ENCODE measurements at places on chromosomes 11 and 22.
A peak's percentile ranks its signal among the peaks of the same experiment; 100 is the strongest.

- DNase-seq = no peak
Measured at GRCh38 chr22:29190918-29191317, 14.8 kb upstream of the EMID1 start.

- DNase-seq = no peak
Measured at GRCh38 chr22:49725516-49725915, 102.2 kb downstream of the BRD1 start.

- no peak for DNase-seq
Measured at GRCh38 chr11:10338287-10338686, 33.4 kb downstream of the ADM start.

DNA sequence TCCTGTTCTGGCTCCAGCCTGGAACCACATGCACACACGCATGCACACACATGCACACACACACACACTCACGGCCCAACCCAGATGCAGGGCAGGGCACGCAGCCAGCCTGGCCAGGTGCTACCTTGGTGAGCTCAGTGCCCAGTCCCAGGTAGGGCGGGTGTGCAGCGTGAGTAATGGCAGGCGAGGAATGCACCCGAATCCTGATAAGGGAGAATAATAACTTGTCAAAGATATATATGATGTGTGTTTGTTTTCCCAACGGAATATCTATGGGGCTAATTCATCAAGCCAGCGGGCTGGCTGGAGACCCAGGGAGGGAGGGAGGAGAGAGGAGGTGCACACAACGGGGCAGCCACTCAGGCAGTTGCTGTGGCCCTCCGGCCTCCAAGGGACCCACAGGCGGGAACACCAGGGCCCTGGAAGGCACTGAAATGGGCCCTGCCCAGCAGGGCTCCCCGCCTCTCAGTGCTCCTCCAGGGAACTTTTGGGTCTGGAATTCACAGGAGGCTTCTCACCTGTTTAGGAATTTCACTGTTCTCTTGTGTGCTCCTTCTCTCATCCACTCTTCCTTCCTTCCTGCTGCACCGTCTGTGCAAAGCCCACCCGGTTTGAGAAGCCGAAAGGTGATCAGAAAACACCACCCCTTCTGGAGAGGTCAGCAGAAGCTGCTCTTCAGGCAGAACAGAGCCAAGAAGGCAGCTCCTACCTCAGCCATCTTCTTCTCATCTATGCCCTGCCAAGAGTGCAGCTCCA, 79.0 kb downstream of the BUD13 start:
- DNase-seq = no peak

DNA sequence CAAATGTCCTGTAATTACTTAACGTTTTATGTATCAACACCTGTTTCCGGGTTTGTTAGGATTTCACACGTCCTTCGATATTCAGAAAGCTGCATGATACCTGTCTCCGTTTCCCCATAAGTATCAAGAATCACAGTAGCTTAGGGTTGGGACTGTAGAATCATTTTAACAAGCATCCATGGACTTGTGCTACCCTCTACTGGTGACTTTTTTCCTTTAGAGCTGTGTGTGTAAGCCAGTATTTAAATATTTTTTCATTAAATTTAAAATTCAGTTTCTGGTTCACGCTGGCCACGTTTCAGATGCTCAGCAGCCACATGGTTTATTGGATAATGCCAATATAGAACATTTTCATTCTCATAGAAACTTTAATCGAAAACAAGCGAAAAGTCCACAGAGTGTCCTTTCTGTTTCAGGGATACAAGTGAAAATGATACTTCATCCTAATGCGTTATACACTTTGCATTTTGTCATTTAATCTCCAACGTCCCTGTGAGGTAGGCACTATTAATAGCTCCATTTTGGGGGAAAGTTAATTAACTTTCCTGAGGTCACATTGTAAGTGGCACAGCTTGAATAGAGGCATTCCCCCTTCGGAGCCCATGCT, 61.5 kb upstream of the SLC25A18 start:
- DNase-seq = peak; percentile 50

GRCh38 chr22:22666307-22667091, 22.1 kb downstream of the GGTLC2 start:
- no peak for DNase-seq

DNA sequence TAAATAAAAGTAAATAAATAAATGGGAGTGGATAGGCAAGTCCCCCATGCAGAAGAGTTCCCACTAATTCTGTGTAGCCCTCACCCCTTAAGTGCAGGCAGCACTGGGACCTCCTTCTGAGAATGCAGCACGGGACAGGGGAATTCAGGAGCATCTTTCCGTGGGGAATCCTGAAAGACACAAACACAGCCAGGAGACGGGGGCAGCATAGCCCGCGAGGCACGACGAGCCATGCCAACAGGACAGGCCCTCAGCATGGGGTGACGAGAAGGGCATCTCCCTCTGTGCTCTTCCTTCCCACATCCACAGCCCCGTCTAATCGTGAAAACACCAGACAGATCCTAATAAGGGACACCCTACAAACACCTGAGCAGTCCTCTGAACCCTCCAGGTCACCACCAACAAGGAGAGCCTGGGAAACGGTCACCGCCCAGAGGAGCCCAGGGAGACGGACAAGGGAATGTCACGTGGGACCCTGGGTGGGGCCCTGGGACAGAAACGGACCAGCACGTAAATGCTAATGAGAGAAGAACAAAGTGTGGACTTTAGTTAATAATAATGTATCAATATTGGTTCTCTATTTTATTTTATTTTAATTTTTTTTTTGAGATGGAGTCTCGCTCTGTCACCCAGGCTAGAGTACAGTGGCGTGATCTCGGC, 6.8 kb downstream of the KRTAP5-5 start:
- no peak for DNase-seq

DNA sequence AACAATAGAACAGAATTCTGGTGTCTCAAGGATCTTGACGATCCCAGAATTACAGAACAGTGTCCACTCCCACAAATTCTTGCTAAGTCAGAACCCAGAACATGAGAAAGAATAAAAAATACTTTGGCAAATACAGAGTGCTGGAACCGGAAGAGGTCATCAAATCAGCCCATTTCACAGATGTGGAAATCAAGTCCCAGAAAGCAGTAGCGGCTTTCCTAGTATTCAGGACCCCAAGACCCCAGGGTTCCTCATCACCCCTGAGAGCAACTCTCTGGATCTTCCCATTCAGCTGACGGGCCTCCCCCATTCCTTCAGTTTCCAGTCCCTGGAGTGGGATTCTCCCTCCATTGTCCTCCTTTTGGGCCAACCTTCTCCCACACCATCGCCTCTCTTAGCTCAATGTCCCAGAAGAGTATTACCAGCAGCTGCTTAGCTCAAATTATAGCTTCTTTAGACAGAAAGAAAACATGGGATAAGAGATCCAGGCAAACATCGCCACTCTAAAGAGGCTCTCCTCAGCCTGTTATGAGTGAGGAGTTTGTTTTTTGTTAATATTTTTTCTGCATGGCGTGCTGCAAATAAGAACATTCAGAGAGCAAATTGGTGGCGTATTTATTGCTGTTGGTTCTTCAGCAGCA, 268.3 kb downstream of the MN1 start:
- DNase-seq = no peak

DNA sequence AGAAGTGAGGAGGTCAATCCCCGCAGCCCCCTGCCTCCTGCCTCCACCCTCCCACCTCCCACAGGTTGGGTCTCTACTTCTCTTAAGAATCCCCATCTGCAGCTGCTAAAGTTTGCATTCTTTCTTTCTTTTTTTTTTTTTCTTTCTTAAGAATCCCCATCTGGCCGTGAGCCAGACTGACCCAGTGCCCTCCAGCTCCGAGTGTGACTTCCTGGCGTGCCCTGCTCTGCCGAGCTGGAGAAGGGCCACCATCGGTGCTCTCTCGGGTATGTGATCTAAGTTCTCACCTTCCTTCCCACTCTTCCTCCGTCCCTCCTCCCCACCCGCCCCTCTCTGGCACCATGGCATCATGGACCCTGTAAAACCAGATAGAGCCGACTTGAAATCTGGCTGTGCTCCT, 66.7 kb upstream of the LMO1 start:
- no peak for DNase-seq

DNA sequence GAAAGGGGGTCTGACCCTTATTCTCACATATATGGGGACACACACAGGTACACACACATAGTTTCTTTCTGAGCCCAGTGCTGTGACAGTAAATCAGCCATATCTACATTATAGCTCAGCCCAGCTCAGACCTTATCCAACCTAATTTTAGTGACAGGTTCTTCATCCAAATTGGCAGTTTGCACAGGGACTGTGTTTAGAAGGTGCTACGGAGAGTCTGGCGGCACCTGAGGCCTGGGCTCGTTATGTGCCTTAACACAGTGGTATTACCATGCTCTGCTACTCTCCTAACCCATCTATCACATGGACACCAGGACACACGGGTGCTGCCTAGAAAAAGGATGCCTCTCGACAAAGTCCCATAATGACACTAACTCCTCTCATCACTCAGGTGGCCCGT, 109.3 kb downstream of the GALNT18 start:
- DNase-seq = no peak

DNA sequence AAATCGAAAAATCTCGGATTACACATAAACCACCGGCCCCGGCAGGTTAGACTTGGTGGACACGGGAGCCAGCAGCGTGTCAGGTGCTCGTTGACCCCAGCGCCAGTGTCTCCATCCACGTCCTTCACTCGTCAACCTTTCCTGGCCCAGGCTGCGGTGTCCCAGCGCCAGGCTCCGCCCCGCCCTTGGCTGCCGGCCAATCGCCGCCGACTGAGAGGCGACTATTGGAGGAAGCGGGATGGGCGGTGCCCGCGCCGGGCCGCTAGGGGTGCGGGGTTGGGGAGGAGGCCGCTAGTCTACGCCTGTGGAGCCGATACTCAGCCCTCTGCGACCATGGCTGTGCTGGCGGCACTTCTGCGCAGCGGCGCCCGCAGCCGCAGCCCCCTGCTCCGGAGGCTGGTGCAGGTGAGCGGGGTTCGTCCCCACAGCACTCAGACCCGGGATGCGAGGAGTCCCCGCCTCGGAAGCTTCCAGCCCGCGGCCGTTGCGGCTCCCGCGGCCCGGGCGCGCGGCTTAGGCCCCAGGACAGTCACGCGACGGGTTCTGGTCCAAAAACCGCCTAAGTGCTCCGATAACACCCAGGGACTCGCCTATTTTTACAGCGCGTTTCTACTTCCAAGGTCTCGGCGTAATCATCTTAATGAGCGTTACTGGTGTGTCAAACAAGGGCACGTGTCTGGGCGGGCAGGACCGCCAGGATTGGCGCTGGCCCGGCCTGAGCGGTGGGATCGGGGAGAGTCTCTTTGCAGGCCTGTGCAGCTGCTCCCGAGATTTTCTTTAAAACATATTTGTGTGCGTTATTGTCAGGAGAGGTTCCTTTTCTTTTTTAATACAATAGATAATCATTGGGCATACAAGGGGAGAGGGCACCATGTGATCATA, at the start of gene ACAT1:
TSS of gene ACAT1 (plus strand) at position 294 of the 882 bp plus-strand sequence. CDS start at position 334, 40 bp downstream.
- peak; percentile 59 for DNase-seq

DNA sequence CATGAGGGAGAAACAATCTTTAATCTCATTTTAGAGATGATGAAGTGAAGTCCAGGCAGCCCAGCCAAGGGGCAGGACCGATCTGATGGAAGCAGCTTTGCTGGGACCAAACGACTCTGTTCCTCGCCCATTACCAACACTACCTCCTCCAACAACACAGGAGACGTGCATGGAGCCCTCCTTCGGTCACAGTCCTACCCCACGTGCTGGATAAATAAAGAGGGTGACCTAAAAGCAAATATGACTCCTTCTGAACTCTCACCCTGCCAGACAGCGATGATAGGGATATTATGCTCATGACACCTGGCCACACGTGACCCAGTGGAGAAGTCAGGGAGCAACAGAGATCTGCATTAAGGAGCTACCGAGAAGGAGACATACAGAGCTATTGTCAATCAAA, 26.0 kb downstream of the SCGB1A1 start:
- no peak for DNase-seq

DNA sequence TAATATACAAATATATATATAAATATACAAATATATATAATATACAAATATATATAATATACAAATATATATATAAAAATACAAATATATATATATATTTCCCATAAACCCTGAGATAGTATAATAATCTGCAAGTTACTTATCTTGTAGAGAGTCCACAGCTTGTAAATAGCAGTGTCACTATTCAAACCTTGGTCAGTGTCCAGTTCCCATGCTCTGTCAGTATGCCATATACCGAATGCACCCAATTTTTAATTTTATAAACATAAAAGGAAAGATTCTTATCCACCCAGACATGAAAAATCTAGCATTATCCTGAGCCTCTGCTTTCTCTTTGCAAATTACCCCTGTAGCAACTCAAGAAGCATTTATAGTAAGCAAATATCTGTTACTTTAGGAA, 21.6 kb upstream of the CTSC start:
- no peak for DNase-seq

DNA sequence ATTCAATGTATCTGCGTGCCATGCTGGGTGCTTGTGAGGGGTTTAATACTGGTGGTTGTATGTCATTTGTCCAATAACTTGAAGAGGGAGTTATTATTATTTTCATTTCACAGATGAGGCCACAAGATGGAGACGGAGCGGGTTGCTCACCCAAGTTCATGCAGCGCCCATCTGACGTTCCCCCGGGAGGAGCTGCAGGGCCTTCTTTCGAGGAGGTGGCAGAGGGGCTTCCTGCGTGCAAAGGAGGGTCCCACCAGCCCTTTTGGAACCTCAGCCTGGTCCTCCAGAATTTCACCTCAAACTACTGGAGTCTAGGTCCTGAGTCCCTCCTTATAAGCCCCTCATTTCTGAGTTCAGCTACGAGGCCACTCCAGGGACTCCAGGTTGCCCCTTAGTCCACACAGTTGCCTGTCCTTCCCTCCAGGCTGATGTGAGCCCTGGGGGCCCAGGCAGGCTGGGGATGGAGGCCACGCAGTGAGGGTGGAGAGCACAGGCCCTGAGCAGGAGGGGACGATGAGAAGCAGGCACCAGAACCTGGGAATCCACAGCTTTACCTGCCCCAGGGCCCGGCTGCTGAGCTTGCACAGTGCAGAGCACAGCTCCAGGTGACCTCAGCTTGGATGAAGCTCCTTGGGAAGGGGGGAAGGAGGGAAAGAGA, 2.9 kb upstream of the VSIG10L2 start:
- no peak for DNase-seq

DNA sequence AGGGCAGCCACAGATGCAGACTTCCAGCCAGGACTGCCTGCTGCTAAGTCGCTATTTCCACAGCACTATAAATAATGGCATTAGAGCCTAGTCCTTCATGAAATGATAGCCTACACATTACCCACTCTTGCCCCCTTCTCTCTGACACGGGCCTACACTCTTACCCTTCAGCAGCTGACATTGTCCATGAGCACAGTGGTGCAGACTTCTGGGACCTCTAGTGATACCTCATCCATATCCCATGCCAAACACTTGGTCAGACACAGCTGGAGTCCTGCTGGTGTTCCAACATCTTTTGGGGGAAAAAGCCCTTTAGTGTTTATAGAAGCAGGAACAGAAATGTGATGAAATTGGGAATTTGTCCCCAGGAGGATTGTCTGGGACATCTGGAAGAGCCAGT, 43.4 kb upstream of the RAB1B start:
- DNase-seq = no peak

DNA sequence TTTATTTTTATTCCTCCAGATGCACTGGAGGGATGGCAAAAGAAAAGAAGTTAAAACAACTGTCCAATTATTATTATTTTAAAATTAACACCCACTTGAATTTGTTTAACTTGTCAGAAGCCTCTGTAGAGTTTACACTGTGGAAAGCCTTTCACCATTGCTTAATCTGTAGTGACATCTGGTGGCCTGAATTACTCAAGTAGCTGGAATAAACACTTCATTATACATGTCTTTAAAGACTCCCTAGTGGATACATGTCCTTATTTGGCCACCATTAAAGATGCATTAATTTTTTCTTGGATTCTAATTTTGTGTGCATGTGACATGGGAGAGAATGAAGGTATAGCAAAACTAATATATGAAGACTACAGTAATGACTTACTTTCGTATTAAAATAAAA, 1496.5 kb downstream of the FAM181B start:
- no peak for DNase-seq

GRCh38 chr22:20653795-20654342, 120.0 kb upstream of the SERPIND1 start:
- no peak for DNase-seq

Data from HFF-Myc (cell line).